ENCODE measurements at places on chromosomes 2 and 18.

DNA sequence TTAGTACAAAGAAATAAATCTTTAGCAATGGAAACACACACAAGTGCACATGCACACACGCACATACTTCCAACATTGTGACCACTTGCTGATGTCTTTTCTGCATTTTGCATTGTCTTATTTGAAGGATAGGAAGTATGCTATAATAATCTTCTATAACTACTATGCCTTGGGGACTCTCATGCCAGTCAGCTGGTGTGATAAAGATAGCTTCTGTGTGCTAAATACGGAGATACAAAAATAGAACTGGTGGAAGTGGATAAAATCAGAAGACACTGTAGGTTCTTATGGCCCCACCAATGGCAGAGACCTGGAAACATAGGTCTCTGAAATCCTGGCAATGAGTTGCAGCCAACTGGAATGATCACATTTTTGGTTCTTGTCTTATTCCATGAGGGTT lies 31.5 kb upstream of the RASGRP3 start:
- no peak for DNase-seq

- DNase-seq, result no peak
Observed at GRCh38 chr2:974054-974453, 23.4 kb downstream of the SNTG2 start.

GRCh38 chr18:27599202-27599829 lies 414.2 kb upstream of the CHST9 start:
- no peak for DNase-seq

DNA sequence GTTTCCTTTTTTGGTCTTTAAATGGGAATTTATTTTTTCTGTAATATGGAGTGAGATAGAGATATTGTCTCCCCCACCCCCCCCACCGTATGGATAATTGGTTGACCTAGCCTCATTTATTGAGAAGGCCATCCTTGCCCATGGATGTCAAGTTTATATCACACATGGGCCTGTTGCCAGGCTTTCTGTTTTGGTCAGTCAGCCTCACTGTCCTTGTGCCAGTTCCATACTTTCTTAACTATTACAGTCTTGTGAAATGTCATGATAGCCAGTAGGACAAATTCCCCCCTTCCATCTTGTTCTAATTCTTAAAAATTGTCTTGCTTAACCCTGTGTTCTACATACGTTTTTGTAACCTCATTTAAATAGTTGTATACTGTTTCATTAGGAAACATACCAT lies 12.5 kb downstream of the BABAM2 start:
- DNase-seq, result no peak

DNA sequence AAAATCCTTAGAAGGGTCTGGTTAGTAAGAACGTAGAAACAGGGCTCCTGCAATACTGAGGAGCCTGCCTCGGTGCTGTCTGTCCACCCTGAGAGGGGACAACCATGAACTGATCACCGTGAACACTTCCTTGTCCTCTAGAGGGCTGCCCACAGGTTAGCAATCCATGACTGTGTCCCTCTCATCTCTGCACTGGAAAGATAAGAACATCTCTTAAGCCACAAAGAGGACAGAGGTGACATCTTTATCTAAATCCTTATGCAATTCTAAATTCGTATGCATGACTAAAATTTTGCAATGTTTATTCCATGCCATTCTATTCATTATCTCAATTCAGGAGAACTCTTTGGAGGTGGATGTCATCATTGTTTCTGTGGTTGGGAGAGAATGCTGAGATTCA lies 12.8 kb downstream of the EFR3B start:
- no peak for DNase-seq

- DNase-seq, result no peak
Observed at GRCh38 chr18:79739440-79739778, 58.3 kb upstream of the KCNG2 start.

GRCh38 chr2:173359231-173359630 lies 4.6 kb downstream of the CDCA7 start:
- no peak for DNase-seq

DNA sequence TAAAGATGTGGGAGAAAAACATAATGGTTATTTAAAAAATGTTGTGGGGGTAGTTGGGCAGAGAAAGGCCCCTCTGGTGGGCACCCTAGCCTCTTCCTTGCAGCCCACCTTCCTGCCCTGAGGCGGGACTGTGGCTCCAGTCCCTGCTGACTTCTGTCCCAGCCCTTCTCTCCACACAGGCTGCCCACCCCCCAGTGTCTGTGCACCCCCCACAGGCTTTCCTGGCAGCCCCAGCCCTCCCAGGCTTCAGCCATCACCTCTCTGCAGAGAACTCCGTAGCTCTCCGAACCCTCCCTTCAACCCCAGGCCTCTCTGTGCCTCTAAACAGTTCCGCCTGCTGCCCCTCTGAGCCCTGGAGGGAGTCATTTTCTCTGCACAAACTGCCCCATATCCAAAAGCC lies 75.4 kb downstream of the DYSF start:
- DNase-seq, result no peak

DNA sequence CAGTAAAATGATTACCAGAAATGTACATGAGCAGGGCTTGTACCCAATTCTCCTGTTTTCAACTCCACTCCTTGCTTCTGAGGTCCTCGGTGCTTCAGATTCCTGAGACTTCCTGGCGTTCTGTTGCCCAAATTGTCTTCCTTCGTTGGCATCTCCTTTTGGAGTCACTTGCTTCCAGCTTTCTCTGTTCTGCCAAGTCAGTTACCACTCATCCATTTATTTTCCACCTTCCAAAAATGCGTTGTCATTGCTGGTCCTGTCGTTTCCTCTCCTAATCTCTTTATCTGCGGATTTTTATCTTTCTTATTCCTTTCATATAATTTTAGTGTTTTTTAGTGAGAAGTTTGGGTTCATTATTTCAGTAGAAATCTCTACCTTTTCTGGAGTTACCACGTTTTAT lies 18.5 kb upstream of the EFR3B start:
- no peak for DNase-seq

DNA sequence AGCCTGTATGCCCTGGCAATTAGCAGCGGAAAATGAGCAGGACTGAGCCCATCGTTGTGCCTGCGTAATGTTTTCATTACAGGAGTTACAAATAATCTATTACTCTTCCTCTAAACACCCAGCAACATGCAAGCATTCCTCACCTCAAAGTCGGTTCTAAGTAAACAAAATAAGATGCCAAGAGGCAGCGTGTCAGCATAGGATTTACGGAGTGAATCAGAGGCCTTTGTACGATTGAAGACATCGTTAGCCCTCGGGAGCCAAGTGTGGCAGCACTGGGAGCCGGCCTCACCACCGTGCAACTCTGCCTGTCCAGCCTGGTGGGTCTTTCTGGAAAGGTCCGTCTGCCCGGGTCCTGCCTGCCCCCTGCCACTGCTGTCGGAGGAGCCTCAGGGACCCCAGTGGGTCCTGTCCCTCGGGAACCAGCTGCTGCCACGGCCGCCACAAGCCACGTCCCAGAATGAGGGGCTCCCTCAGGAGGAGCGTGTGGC lies 80.1 kb upstream of the CTDP1 start:
- DNase-seq, result no peak

DNA sequence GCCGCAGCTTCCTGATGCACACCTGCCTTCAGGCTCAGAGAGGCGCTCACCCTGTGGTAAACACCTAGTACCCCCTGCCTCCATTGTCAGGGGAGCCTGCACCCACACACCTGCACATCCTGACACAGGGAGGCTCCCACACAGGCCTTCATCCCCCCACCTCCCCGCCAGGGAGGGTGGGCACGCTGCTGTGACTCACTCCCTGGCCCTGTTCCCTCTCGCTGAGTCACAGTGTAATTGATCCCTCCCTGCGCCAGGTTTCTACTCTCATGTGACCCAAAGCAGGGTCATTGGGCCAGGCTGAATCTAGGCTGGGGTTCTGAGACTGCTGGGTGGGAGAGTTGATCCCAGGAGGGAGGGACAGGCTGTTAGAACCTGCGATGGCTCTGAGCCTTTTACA lies 8.5 kb upstream of the CELF4 start:
- DNase-seq, result no peak

GRCh38 chr2:40150266-40150665 lies 301.6 kb downstream of the SLC8A1 start:
- DNase-seq, result no peak

DNA sequence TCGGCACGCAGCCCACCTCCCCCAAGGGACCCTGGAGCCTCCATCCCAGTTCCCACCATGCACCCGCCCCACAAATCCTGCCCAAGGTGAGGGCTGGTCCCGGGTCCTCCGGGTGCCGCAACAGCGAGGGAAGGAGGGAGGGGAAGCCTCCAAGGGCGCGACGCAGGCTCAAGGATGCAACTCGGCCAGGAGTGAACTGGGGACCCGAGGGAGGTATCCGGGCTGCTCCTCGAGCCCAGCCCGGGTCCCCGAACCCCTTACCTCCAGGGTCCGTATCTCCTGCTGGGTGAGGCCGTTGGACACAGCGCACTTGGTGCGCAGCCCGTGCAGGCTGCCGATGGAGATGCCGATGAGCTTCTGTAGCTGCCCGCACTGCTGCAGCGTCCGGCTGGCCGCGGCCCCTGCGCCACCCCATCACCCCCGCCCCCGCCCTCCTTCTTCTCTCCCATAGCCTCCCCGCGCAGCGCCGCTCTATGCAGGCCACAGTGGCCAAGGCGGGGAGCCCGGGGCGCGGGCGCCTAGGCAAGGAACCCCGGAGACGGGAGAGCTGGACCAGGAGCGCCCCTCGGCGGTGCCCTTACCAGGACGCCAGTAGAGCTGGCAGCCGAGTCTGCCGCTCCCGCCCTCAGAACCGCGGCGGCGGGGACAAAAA lies 124.1 kb downstream of the ANKRD30BL start:
- DNase-seq, result no peak

DNA sequence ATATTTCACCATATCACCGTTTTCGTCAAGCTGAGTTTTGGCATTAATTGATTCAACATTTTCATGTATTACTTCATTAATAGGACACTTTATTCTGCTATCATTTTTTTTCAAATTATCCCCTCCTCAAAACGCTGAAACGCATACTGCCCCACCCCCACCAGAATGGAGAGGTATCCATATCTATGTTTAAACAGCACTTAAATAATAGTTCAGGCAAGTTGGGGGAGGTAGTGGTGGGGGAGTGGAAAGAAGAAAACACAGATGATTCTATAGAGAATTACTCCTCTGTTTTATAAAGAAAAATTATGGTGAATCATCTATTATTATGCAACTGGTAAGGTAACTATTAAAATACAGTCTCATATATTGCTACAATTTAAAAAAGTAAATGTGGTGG lies 314.4 kb upstream of the ZEB2 start:
- DNase-seq, result no peak

- no peak for DNase-seq
Observed at GRCh38 chr2:479490-480176, 191.7 kb upstream of the ALKAL2 start.

GRCh38 chr2:20456636-20457426 lies 10.0 kb downstream of the RHOB start:
- no peak for DNase-seq
